NCI-H1105 (cell line): ENCODE measurements at places on chromosomes 2 and 18.

- DNase-seq = no peak
Observed at GRCh38 chr18:49168281-49168985, 217.7 kb upstream of the SMAD7 start.

GRCh38 chr2:138298120-138298814, 203.3 kb upstream of the SPOPL start:
- DNase-seq = no peak

- no peak for DNase-seq
Observed at GRCh38 chr18:31297248-31297647, 20.7 kb upstream of the DSG1 start.

GRCh38 chr2:40200366-40200915, 251.4 kb downstream of the SLC8A1 start:
- DNase-seq = no peak

- no peak for DNase-seq
Observed at GRCh38 chr18:36015629-36016028, 43.1 kb downstream of the RMP24 start.

DNA sequence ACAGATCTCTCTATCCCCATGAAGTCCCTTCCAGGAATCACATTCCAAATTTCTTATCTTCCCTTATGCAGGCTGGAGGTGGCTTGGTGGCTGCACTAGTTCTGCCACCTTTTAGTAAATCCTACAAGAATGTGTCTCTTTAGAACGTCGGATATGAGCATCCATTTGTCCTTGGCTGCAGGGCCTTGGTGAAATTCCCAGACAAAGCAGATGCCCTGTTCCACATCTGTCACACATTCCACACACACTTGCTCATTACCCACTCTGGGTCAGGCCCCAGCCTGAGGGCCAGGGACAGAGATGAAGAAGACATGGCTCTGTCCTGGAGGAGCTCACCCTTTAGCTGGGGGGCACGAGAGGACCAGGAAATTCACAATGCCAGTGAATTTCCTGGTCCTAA, 31.2 kb upstream of the GPR17 start:
- no peak for DNase-seq

GRCh38 chr18:63155910-63156773, 163.4 kb downstream of the BCL2 start:
- DNase-seq = no peak

- no peak for DNase-seq
Observed at GRCh38 chr2:148342086-148342485, 302.5 kb upstream of the EPC2 start.

GRCh38 chr2:46441838-46442712, 37.3 kb upstream of the TMEM247 start:
- DNase-seq = no peak

DNA sequence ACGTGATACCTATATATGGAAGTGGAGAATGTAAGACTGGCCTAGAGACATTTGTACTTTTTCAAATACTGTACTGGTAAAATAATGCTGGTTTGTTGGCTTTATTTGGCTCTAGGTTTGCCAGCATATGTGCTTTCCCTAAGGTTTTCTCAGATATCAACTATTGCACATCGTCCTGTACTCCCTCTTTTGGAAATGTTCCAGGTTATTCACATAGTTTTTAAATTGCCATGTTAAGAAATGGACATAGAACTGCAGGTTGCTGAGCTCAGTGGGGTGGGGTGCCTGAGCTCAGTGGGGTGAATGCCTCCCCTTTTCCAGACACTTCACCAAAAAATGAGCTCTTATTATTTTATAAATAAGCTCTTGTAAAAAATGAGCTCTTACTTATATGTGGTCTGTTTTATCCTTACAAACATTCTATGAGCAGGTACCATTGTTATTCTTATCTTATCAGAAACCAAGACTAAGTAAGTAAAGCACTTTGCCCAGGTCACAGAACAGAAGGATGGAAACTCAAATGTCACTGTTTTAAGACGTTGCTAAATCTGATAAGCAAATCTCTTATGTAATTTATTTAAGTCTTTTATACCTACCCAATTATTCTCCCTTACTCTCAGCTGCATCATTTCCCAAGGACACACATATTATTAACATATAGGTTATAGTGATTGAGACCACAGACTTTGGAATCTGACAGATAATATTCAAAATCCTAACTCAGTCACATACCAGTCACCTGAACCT, 99.0 kb downstream of the CPS1 start:
- DNase-seq = no peak

DNA sequence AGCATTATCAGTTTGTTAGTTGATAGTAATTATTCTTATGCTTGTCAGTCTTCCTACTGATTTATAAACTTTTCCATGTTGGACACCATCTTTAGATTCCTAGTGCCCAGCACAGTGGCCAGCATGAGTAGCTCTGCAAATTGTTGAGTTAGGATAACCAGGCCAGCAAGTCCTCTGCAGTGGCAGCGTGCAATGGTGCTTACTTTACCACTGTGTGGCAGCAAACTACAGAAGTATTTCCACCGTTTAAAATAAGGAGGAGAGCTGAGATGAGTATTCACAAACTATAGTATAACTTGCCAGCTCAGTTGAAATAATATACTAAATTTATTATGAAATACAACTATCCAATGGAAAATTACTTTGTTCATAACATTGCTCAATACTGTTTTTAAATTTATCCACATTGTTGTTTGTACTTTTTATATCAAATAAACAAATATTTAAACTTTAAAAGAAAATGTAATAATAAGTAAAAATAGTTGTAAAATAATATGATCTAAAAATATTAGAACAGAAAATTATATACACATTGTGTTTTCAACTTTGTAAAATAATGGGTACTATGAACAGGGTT, 9.3 kb upstream of the THADA start:
- DNase-seq = peak; percentile 14

DNA sequence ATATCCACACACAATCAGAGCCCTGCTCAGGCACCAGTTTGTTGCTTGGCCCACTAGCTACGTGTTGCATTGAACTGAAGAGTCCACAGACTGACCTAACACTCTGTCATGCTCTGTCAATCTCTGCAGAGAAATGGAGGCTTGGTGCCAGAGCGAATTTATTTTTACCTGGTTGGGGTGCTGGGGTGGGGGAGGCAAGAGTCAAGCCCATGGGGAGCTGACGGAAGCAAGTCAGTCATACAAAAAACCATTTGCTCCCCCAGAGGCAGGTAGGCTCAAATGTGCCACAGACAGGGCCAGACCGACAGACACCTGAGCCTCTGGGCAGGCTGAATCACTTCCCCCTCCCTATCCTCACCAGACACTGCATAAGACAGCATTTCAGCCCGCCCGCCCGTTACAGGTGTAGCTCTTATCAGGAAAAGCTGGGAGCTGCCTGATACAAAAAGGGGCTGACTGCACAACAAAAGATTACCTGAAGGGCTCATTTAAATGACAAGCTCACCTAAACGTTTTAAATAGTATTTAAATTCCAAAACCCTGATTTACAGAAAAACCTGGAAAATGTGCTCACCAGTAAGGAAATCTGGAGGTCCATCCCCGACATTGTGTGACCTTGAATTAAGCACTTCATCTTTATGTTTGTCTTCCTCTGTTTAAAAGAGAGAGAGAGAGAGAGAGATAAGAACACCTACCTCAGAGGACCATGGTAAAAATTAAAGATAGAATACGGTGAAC, 2.1 kb upstream of the PCBP1 start:
- peak; percentile 61 for DNase-seq

- DNase-seq = no peak
Observed at GRCh38 chr2:234714711-234715110, 217.8 kb upstream of the ARL4C start.

- DNase-seq = no peak
Observed at GRCh38 chr18:50563376-50563775, 3.5 kb downstream of the MAPK4 start.

DNA sequence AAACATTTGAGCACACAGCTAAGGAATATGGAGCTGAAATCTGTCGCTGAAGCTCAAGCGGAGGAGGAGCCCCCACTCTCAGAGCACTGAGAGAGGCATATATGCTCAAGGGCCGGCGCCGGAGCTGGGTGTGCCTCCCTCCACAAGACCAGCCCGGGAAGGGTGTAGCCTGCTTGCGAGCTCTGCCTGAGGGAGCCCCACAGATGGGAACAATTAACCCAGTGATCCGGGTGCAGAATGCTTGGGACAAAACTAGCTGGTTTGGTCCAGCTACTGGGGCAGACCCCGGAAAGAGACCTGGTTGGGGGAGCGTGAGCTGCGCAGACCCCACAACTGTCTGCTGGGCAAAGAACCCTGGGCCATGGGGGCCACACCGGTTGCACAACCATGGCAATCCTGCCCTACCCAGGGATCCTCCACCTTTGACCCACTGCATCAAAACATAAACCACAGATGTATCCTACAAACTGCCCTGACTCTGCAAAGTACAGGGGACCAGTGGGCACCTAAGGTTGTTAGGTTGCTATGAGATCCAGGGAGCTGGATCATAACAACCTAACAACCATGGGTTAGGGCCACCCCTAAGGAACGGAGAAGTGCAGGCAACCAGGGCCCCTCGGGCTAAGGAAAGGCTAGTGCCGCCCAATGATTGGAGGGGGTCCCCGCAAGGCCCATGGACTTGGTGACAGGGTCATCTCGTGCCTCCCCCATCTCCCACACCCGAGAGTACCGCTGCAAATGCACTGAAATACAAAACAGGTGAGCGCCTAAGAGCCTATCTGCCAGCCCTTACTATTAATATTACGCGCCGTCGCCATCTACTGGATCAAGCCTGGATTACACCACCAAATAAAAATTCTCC, 53.4 kb upstream of the SCN1A start:
- DNase-seq = peak; percentile 53

DNA sequence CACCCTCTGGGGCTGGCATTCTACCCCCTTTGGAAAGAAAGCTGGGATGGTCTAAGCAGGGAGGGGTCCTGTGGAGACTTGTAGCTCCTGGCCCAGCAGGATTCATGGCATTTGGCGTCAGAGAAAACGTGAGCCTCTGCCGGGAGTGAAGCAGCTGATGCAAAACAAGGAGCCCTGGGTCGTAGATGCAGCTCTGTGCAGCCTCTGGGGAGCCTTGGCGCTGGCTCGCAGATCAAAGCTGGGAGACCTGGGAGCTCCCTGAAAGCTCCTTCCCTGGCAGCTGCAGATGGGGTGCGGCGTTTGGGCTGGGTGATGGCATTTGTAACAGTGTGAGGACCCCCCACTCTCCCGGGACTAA, 148.3 kb downstream of the KLHL29 start:
- DNase-seq = peak; percentile 26
